NCI-H1436 (cell line): ENCODE measurements at places on chromosomes 11 and 22.

DNA sequence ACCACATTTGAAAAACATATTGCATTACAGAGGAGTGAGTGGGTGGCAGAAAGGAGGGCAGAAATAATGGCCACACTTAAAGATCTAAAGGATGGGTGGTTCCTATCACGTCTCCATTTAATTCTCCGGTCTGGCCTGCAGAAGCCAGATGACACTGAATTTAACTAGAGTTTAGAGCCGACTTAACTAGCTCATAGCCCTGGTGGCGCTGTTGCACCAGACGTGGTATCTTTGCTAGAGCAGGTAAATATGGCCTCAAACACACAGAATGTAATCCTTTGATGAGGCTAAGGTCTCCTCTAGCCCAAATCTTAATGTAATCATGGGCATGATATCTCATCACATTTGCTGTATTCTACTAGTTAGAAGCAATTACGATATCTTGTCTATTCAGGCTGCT, 51.5 kb upstream of the GAL start:
- peak; percentile 68 for DNase-seq

DNA sequence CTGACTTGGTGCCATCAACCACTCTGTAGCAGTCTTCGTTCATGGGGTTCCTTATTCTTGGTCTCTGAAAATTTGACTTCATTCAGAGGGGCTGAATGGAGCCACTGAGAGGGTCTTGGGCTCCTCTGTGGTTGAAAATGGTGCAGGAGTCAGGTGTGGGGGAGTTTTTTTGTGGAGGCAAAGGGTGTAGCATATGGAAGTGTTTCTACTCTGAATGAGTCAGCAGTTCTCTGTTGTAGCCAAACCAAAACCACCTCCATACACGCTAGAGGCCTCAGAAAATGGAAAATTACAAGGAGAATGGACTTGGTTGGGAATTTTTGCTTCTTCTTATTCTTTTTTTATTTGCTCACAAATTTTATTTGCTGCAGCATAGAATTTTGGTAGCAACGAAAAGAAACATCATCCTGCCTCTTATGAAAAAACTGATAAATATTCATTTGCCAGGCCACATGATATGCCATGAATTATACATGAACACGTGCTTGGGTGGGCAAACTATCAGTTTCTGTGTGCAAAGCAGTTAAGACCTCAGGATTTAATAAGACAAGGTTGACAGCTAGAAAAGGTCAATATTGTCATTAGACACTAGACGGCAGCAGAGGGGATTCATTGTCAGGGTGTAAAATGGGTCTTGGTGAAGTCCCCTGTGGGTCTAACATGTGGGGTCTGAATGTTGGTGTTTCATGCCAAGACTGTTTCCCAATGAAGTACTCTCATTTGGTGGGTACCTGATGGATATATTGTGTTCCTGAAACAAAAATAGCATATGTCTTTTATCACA, 111.7 kb downstream of the MYO18B start:
- peak; percentile 44 for DNase-seq

DNA sequence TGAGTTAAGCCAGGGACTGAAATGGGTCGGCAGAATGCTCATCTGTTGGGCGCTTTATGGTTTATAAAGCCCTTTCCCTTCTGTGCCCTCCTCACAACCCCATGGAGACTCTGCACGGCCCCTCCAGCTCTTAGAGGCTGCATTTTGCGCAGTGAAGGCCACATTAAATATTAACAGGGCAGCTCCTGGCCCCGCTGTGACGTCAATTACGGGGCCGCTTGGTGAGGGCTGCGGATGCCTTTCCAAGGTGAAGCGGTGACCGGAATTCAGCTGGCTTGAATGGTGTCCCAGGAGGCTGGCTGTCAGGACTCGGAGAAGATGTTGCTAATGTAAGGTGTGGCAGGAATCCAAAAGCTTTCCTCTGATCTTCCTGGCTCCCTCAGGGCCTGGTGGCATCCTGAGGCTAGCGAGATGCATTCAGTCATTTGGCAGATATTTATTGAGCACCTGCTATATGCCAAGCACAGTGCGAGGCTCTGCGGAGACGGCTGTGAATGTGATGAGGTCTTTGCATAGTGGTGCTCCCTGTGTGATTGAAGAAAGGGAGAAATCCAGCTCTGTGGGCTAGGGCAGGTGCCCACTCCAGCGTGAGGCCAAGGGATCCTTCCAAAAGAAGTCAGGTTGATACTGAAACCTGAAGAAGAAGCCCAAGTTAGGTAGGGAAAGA, 10.4 kb upstream of the YWHAH start:
- DNase-seq: no peak

DNA sequence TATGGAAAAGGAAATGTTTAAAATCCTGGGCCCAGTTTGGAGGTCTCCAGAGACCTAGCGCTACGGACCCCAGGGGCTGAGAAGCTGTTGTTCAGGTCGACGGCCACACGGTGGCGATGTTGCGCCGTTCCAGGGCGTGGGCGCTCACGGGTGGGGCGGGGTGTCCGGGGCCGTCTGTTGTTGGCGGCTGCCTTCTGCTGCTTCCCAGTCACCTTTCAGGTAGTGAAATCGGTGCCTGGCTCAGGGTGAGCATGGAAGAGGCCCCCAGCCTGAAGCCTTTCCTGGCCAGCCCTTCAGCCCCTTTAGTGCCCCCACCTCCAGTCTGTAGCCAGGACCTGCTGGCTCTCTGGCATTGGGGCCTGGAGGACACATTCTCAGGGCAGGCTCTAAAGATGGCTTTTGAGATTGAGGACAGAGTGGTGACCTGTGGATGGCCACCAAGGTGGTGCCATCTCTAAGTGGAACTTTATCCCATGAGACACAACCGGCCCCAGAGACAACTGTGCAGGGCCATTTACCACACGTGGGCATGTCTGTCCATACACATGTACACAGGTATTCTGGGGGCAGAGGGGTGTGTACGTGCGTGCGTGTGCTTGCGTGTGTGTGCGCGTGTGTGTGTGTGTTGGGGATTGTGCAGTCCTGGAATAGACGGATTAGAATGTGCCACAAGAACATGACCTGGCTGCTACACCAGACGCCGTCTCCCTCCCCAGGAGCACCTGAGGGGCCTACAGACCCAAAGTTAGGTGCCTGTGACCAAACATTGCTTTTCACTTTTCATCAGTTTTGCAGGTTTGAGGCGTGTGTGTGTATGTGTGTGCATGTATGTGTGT, 53.8 kb downstream of the ST14 start:
- DNase-seq: peak; percentile 51

DNA sequence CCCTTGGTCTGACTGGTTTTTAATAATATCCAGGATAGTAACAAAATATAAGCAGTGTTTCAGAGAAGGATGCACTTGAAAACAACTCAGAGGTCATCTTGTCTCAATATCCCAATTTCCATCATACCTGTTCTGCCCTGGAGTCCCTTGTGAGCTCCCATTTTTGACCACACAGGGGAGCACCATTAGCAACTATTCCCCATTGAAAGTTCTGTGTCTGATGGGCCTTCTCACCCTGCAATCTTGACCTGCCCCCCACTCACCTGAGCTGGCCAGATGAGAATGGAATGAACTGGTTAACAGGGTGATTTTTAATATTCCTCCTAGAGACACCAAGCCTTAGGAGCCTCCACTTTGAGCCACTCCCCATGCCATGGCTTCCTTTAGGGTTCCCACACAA, 3.8 kb upstream of the CAPN5 start:
- no peak for DNase-seq

- DNase-seq: no peak
Observed at GRCh38 chr22:49243335-49243734, 584.3 kb downstream of the BRD1 start.

DNA sequence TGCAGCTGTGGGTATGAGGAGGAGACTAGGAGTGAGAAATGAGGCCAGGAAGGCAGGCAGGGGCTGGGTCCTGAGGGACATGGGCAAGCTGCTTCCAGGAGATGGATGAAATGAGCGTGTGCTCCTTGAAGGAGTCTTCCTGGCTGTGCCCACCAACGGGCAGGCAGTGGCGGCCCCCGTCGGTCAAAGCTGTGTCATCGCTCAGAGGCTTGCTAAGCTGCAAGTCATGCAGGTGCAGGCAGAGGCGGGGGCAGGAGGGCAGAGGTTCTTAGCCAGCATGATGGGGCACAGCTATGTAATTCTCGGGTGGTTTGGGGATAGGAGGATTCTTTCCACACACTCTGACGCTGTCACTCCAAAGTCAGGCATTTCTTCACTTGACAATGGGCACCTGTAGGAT, 12.5 kb upstream of the PEX26 start:
- no peak for DNase-seq

DNA sequence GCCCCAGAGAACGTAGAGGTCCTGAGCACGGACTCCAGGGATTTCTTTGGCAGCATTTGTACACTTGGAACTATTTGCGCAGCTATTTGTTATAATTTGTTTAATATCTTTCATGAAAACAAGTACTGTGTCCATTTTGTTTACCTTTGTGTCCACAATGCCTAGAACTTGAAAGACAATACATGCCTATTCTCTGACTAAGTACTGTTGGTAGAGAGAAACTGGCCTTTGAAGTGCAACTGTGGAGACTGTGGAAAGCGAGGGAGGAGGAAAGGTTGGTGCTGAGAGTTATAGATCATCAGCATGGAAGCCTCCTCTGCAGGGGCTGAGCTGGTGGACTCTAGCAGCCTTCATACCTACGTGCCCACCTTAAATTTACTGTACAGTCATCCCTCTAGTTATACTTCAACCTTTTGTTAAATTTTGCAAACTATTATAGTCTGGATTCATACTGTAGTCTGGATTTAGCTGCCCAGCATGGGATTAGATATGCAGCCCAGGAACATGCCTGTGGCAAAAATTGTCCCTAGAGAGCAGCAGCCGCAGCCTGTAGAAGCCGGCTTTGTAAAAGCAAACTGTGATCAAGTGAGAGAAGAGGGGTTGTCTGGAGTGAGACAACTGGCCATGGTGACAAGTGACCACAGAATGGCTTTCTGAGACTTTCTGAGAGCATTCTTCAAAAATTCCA, 24.2 kb upstream of the YAP1 start:
- no peak for DNase-seq

DNA sequence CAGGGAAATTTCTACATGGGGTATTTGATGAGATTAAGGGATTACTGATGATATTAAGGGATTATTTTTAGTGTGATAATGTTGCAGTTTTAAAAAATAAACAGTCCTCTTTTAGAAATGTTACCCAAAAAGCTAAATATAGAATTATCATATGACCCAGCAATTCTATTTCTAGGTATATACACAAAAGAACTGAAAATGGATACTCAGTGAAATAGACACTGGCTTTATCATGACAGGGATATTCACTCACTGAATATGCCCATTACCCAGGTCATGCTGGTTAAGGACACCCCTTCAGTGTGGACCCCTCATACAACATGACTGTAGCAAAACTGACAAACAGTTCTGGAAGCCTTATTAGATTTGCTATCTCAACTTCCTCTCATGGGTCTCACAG, 27.8 kb downstream of the USP28 start:
- DNase-seq: no peak

DNA sequence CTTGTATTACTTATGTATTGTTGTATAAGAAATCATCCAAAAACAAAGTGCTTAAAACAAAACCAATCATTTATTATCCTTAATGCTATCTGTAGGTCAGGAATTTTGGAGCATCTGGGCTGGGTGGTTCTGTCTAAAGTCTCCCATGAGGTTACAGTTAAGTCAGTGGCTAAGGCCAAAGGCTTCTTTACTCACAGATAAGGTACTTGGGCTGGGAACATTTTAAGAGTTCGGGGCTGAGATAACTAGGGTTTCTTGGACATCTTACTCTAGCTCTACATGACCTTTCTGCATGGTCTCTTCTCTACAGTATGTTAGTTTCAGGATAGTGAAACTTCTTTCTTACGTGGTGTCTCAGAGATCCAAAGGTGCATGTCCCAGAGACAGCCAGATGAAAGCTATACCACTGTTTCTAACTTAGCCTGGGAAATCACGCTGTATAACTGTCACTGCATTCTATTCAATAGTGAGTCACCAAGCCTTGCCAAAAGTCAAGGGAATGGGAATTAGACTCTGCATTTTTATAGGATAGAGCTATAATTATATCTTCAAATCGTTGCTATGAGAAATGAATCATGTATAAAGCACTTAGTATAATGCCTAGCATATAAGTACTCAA, 29.6 kb downstream of the SOX6 start:
- DNase-seq: no peak

GRCh38 chr22:35197886-35198285, 59.4 kb upstream of the HMGXB4 start:
- DNase-seq: no peak

DNA sequence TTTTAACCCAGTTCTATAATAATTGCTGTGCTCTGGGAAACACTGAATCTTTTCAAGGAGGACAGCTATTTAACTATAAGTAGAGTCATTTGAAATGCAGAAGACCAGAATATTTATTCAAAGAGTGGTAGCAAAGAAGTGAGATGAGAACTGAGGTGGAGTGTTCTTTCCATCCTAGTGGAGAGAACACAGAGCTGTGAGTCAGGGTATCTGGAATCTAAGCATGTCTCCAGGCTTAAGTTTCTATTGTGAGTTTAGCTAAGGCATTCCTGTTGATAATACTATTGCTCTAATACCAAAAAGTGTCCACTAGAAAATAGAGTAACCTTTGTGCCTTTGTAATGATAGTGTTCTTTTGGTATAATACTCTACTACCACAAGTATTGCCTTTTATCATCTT, 32.4 kb downstream of the JAM3 start:
- no peak for DNase-seq

- DNase-seq: no peak
Observed at GRCh38 chr22:19805821-19806212, 45.2 kb downstream of the TBX1 start.

GRCh38 chr11:64745521-64746328, 1.8 kb upstream of the RASGRP2 start:
- DNase-seq: no peak

DNA sequence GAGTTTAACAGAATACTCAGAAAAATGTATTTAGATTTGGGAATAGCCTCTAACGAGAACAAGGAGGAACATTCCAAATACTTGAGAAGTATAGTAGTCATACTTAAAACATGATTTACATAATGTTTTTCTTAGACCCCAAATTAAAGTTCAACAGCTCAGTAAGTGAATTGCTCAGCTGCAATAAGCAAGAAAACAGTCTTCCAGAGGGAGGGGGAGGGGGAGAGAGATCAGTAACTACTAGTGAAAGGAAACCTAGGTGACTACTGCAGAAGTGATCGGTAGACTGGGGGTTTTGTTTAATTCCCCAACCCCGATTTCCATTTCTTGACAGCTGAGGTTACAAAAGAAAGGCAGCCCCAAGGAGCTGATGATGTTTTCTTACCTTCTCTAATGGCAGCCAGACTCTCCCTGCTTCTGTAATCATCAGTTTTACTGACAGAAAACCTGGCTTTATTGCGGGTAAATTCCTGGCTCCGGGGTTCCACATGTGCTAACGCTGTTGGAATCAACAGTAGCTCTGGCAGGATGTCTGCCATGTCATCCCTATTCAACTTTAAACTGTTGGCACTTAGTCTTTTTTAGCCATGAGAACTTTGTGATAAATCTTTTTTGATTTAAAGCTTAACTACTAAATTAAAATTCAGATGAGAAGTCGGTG, 82.4 kb upstream of the BIRC3 start:
- no peak for DNase-seq
